Trophoblast cell (in vitro differentiated cells and primary cell): ENCODE measurements at places on chromosomes 4 and X.

DNA sequence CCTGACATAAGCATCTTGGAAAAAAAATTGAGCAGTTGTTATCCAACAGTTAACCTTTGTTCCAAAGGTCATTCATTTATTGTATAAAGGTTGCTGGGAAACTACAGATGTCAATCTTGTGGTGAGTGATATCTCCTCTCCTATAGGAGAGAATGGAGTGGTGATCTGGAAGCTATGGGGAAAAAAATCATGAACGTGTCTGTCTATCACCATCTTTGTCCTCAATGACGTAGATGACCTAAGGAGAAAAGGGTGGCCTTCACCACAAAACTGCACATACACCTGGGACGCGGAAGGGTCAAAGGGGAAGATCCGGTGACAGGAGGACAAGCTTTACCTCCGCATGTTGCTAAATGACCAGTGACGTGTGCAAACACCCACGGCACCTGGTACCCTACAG is 27.3 kb downstream of the ASB5 start:
- no peak for DNase-seq

GRCh38 chr4:70399319-70399718 is 1.6 kb downstream of the OPRPN start:
- no peak for DNase-seq

DNA sequence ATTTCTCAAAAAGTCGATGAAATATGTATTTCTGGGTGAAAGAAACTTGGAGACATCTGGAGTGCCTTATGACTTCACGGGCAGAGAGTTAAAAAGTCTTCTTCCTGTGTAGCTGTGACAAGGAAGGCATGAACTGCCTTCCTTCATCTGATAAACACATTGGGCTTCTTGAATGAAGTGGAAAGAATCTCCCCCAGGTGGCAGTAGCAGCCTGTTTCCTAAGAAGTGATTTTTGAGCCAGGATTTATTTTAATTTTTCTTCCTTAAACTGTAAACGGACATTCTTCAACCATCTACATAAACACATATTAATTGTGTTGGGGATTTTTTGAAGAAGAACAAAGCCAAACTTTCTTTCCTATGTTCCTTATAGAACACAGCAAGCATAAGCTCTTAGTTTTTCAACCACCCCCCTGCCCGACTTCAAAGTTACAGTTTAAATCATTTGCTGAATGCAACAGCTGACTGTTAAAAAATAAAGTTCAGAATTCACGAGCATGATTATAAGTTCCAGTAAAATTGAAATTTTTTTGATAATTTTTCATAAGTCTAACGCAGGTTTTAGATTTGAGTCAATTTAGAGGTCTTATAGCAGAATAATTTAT is 980 bp upstream of the GIMD1 start:
- DNase-seq, result peak; percentile 30

DNA sequence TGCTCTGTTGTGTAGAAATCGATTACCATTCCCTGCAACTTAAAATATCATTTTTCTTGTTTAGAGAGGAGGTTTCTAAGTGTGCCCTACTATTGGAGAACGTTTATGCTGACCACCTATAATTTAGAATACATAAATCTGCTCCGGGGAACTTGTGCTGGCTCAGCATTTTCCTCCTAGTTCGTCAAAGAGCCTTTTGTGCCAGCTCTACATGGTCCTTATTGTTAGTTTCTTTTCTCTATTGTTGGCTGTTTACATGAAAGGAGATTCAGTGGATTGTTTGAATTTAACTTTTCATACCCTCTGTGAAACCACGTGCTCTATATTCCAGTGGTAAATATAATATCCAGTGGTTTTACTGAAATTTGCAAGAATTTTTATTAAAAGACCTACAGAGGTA is 53.4 kb upstream of the ATP8A1 start:
- DNase-seq, result no peak

GRCh38 chr4:147617841-147618691 is 869 bp downstream of the TMEM184C start:
- DNase-seq, result no peak

DNA sequence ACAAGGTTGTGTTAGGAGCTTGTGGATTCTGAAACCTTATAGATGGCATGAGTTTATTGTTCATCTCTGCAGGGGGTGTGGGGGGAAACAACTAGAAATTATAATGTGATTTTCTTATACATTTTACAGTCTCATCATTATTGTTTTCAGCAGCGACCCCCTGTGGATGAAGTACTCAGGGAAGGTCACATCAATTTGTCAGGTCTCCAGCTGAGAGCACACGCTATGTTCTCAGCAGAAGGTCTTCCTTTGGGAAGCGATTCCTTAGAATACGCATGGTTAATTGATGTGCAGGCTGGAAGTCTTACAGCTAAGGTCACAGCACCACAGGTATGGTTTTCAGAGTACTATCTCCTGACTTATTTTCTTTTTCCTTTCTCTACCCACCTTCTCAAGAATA is 72.2 kb downstream of the BLTP1 start:
- DNase-seq, result peak; percentile 3

- no peak for DNase-seq
Observed at GRCh38 chr4:110175634-110176033, 22.8 kb downstream of the ELOVL6 start.

GRCh38 chr4:69970071-69970470 is 4.5 kb upstream of the CSN2 start:
- no peak for DNase-seq

- DNase-seq, result no peak
Observed at GRCh38 chr4:154707877-154708276, 35.9 kb upstream of the LRAT start.

- DNase-seq, result no peak
Observed at GRCh38 chr4:141075553-141075952, 57.7 kb downstream of the RNF150 start.

GRCh38 chr4:32988165-32988811 is 2268.1 kb downstream of the PCDH7 start:
- DNase-seq, result no peak

- no peak for DNase-seq
Observed at GRCh38 chr4:174241162-174241561, 42.3 kb downstream of the FBXO8 start.

DNA sequence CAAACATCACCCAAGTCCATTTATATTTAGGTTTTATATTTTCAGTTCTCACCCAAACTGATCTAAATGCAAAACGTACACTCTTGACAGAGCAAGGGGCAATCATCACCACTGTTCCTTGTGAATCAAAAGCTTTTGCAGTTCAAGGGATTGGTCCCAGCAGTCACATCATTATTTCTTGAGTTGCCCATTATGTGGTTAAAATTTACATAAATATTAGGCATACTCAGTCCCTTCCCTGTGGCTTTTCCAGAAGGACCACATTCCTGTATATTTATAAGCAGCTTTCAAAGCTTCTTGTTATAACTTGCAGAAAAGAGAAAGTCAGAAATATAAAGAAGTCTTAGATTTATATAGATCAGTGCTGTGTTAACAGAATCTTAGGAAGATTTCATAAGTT is 224.4 kb downstream of the CLCN4 start:
- peak; percentile 40 for DNase-seq

GRCh38 chrX:1500701-1501624 is 36.0 kb downstream of the P2RY8 start:
- DNase-seq, result no peak

GRCh38 chrX:19811807-19812604 is 75.4 kb downstream of the SH3KBP1 start:
- no peak for DNase-seq

GRCh38 chrX:13028871-13029636 is 15.4 kb downstream of the FAM9C start:
- DNase-seq, result peak; percentile 60

GRCh38 chr4:64718091-64718490 is 308.8 kb upstream of the TECRL start:
- no peak for DNase-seq

DNA sequence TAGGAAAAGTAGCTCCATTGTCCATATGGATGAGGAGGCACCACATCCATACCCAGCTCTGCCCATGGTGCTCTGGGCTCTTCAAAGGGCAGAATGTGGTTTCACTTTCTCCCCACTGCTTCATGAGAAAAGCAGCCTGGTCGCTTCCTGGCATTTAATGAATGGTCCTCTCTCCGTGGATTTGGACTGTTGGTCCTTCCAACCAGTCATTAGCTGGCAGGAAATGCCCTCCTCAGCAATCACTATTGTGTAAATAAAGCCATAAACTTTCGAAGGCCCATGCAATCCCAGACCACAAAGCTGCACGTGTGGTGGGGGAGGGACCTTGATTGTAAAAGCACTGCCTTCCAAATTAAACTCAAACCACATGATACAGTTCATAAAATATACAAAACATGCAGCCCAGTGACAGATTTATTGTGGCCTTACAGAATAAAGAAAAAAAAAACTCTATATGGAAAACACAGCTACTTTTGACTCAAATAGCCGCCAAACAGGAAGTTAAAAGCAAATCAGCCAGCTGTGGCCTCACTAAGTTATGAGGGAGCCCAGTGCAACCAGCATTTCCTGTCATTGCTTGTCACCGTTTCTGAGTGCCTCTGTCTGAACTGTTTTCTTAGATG is 8.1 kb downstream of the MBNL3 start:
- peak; percentile 37 for DNase-seq

DNA sequence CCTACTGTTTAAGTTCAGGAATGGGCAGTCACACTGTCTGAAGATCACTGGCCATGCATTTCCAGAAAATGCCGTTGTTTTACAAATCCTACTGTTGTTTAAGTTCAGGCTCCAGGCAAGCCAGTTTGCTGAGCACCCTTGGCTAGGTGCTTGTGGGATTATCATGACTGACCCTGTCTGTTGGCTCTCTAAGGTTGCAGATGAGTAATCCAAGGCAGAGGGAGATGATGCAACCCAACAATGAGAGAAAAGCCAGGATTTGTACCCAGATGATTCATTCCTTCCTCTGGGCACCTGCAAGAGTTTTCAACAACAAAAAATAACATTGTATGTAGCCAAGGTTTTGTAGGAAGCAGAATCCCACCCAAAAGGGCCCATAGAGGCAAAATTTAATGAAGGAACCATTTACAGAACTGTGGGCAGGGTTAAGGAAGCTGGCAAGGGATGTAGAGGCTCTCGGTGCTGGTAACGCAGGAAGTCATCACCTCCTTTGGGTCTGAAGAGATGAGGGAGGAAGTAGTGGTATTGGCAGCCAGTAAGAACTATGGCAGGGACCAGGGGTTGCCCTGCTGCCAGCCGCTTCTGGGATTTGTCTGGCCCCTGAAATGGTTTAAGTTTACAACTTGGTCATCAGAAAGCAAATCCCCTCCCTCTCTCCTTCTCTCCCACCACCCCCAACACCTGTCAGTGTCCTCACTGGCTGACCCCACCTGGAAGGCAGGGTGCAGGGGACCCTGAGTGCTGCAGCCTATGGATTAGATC is 54.8 kb downstream of the MSX1 start:
- DNase-seq, result peak; percentile 14

- no peak for DNase-seq
Observed at GRCh38 chrX:104113222-104113965, 1.1 kb downstream of the ZCCHC18 start.

DNA sequence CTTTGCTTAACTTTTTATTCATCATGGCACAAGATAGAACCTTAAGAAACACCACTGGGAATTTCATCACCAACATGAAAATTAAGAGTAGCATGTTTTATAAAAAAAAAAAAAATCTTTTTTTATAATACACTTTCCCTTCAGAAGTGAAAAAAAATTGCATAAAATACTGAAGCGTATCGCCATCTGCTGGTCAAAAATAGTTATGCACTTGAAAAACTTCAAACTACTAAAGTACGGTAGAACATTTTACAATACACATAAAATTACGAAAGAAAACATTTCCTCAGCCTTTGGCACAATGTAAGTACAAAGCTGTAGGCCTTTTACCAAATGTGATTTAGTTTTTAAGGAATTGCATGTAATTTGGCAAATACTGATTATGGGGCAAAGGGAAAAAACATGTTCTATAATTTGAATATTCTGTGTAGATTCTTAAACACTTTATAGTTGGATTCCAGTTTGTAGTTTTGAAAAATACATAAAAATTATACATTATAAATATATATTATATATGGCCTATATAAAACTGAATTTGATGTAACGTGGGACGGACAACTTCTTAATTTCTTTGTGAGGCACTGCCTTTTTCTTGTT is 26.5 kb downstream of the HCCS start:
- peak; percentile 85 for DNase-seq

GRCh38 chr4:121990489-121990888 is 38.6 kb upstream of the TRPC3 start:
- no peak for DNase-seq

DNA sequence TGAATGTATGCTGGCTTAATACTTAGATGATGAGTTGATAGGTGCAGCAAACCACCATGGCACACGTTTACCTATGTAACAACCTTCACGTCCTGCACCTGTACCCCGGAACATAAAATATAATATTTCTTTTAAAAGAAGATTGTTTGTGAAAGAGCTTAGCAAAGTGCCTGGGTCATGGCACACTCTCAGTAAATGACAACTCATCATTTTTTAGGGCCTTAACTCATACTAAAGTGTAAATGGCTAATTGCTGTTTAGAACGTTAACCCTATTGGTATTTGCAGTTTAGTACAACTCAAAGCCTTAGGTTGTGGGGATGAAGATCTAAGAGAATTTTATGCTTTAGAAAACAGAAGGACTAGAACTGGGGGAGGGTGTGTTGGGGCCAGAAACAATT is 67.7 kb downstream of the SEL1L3 start:
- DNase-seq, result no peak

DNA sequence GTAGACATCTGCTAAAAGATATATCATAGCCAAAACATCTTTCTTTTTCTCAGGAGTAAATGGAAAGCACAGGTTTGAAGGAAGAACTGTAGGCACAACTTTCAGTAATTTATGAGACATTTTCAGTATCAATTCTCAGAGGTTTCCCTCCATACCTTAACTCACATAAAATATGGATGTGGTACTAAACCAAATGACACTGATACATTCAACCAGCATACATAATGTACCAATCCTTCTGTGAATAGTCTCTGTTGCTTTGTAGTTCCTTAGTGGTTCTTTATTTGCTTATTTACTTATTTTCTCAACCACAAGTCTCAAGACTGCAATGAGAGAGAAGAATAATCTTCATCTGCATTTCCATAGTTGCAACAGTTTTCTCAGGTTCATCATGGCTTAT is 96.1 kb downstream of the ARHGAP24 start:
- DNase-seq, result no peak

- DNase-seq, result no peak
Observed at GRCh38 chr4:145285928-145286327, 105.5 kb upstream of the OTUD4 start.

- DNase-seq, result no peak
Observed at GRCh38 chrX:143319526-143319925, 197.7 kb downstream of the SPANXN3 start.

- no peak for DNase-seq
Observed at GRCh38 chr4:87823200-87823599, 9.6 kb upstream of the MEPE start.

DNA sequence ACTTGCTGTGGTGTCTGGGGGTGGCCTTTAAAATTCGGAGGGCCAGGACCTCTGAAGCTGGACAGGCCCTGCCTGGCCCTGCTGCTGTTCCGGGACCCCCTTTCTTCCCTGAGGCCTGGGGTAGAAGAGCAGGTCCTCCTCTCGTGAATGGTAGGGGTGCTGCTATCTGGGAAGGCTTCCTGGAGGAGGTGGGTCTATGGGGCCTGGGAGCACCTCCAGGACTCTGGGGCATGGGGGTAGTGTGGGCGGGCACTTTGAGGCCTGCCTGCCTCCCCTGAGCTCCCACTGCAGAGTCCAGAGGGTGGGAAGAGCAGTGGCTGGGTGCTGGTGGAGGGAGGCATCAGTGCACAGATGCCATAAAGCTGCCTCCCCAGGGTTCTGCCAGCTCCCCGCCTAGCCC is 4.9 kb upstream of the MXD4 start:
- no peak for DNase-seq
